ENCODE measurements at places on chromosomes 11 and 22.

DNA sequence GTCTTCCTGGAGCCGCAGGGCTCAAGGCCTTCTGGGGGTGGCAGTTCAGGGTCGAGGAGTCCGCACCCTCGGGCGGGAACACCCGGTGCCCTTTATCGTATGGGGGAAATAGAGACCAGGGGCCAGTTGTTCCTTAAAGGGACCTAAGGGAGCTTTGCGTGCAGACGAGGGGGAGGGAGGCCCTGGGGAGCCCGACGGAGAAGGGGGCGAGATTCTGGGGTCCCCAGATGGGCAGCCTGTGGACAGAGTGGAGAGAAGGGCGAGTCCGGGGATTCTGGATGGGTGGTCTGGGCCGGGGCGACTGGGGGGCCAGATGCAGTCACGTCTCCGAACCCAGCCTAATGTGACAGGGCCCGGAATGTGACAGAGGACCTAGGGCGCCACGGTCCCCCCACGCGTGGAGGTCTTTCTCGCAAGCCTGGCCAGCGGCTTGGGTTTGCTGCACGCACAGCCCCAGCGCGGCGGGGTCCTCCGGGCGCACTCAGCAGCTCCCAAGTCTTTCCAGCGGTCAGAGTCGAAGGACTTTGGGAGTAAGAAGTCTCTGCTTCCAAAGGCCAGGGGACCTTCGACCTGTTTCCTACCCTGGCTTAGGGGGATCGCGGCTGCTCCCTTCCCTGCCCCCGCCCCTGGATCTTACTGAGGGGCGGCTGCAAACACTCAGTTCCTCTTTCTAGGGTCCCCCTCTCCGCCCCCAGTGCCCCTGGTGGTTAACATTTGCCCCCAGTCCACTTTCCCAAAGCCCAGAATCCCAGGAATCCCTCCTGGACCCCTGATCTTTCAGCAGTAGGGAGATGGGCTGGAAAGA lies 547 bp downstream of the TUBA8 start:
- no peak for DNase-seq

- DNase-seq = no peak
Measured at GRCh38 chr22:45942787-45943493, 34.0 kb downstream of the WNT7B start.

- DNase-seq = no peak
Measured at GRCh38 chr22:31238057-31238456, 26.0 kb downstream of the LIMK2 start.

DNA sequence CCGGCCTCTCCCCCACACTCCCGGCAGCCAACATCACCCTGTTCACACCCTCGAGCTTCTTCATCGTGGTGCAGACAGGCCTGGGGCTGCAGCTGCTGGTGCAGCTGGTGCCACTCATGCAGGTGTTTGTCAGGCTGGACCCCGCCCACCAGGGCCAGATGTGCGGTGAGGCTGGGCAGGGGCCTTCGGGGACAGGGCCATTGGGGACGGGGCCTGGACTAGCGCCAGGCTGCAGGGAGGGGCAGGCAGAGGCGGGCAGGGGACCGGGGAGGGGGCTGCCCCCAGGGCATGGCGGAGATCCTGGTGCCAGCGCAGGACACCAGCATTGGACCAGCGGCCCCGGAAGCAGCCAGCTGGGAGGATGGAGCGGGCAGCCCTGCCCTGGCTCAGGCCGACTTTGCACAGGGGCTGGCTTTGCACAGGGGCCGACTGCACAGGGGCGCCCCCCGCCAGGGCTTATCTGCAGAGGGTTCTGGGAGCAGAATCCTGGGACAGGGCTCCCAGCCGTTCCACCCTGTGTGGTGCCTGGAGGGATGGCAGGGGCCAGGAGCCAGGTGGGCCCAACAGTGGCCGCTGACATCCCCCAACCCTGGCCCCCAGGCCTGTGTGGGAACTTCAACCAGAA lies 8.6 kb downstream of the MUC5B start:
- DNase-seq = no peak

- no peak for DNase-seq
Measured at GRCh38 chr11:134612140-134613030, 200.3 kb upstream of the B3GAT1 start.

GRCh38 chr11:78472905-78473304 lies 55.3 kb upstream of the GAB2 start:
- DNase-seq = no peak

DNA sequence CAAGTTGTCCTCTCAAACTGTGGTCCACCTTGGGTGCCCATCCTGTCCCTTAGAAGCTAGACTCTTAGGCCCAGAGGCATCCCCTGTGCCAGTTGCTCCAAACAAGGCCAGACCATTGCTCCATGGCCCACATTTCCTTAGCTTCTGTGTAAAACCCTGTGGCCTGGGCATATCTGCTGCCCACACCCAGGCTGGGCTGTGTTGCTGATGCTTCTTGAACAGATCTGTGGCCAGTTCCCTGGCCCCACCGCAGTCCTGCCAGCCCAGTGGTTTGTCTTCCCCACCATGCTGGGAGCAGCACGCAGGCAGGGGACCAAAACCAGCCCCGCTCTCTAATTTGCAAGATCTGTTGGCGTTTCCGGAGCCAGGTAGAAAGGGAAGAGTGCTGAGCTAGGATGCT lies 72.2 kb downstream of the CSNK2A3 start:
- no peak for DNase-seq

- no peak for DNase-seq
Measured at GRCh38 chr11:14148653-14149273, 186.2 kb downstream of the SPON1 start.

Data from effector CD4-positive, alpha-beta T cell (primary cell).